ENCODE measurements at places on chromosomes 4 and X.

- DNase-seq: no peak
Observed at GRCh38 chr4:110850461-110851442, 227.9 kb upstream of the PITX2 start.

DNA sequence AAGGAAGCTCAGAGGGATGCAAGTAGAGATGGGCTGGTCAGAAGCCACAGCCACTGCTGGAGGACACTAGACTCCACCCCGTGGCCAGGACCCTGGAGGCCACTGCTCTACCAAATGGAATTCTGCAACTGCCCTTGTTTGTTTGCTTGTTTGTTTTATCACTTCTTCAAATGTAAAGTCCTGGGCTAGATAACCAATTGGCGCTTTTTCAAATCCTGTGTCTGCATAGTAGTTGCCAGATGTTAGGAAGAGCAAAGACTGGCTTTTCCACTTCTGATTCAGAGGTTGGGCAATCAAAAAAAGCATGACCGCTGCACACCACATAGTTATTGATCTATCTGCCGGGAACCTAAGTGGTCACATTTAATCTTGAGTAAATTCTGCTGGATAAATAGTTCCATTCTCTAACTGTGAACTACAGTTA is 255.2 kb upstream of the SFRP2 start:
- DNase-seq: no peak

GRCh38 chr4:20368926-20369325 is 117.2 kb downstream of the SLIT2 start:
- DNase-seq: no peak

GRCh38 chr4:127748957-127749356 is 18.8 kb downstream of the SLC25A31 start:
- no peak for DNase-seq

GRCh38 chrX:135307171-135307570 is 2.1 kb upstream of the ETDC start:
- DNase-seq: no peak

DNA sequence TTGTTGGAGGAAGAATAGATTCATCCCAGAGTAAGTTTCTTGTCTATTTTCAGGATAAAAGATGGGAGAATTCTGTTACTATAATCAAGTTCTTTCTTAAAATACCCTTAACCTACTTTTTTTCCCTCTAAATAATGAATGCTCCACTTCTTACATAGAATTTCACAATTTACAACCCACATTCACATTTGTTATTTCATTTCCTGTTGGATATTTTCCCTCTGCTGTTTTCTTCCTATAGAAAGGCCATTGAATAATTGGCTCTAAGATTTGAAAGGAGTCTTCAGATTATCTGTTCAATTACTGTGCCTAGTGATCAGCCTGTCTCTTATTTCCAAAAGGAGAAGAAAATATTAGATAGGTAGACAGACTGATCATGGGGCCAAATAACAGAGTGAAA is 79.7 kb downstream of the CPE start:
- DNase-seq: no peak

DNA sequence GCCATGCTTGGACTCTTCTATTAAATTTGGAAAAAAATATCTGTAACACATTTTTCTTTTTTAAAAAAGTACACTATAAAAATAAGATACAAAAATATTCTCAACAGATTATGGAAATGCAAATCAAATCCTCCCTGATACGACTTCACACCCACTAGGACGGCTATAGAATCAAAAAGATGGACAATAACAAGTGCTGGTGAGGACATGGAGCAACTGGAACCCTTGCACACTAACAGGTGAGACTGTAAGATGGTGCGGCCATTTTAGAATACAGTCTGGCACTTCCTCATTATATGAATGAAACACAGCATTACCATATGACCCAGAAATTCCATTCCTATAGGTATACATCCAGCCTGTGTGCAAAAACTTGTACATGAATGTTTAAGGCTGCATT is 83.6 kb downstream of the GATB start:
- DNase-seq: no peak

DNA sequence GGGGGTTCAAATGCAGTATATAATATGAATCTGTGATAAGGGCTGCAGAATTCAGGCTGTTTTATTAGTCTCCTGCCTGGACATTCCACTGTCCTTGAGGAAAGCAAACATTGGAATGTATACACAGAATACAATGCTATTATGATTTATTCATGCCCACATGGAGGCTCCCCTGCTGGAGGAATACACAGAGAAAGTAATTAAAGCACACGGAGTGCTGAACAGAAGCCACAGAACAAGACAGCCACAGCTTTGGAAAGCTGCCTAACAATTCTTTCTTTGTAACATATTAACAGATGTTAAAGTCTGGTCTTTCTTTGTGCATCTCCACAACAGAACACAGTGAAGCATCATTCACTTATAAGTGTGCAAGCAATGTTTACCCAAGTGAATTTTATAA is 155.8 kb downstream of the ARAP2 start:
- no peak for DNase-seq

DNA sequence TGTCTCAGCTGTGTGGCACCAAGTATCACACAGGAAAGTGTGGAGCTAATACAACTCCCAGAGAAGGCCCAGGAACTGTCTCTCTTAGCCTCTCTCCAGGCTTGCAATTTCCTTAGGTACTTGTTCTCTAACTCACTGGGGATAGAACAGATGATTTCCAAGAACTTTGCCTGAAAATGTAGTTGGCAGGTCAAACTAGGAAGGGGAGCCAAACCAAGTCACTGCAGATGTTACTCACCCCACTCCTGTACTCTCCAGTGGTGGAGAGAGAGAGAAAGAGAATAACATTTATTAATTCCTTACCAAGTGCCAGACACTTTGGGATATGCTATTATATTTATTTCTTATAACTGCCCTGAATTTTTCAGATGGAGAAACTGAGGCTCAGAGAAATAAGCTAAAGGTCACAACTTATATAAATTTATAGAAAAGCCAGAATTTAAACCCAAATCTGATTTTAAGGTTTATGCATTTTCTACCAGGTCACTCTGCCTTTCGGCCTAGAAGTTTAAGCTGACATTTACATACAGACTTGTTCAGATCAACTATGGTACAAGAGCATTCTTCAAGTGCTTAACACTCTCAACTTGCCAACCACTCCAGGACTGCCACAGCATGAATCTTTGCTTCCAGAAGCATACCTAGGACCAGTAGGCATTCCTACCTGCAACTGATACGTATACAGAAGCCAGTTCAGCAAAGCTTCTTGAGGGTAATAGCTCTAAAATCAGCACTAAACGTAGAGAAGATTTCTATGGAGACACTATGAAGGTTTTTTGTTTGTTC is 248.6 kb upstream of the ETNPPL start:
- no peak for DNase-seq

- DNase-seq: peak; percentile 95
Observed at GRCh38 chrX:13652850-13653693, at the start of gene TCEANC. TSS of gene TCEANC (plus strand) at chrX:13653141. CDS start at chrX:13662509, 9,368 bp downstream.

DNA sequence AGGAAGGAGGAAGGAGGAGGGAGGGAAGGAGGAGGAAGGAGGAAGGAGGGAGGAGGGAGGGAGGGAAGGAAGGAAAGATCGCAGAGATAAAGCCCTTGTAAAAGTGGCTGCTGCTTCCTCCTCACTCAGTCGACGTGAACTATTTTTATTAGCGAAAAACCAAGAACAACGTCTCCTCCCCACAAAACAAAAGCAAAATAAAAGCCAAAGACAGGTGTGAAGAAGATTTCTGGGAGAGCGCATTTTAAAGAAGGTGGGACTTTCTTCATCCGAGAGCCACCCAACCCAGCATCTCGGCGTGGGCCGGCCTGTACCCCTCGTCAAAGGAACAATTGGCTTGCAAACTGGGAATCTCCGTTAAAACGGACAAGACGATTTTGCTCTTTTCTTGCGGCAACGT is 40.7 kb upstream of the ASMTL start:
- no peak for DNase-seq

- DNase-seq: no peak
Observed at GRCh38 chr4:153638011-153638410, 46.1 kb upstream of the TLR2 start.
